Fibroblast of gingiva (primary cell): ENCODE measurements at places on chromosomes 6 and 20.
A peak's percentile ranks its signal among the peaks of the same experiment; 100 is the strongest.

DNA sequence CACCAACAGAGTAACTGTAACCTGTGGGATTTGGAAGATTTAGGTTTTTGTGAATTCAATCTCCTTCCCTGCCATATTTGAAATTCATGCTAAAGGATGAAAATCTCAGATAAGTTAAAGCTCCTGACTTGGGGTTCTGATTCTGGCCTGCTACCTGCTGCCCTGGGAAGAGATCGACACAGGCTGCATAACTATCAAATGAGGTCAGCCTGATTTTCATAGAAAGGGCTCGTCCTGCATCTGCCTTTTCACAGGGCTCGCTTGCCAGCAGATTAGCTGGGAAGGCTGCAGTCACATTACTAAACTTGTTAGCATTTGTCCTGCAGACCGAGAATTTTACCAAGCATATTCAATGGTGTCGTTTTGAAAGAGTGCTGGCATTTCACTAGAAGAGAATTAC is 14.6 kb downstream of the GCLC start:
- DNase-seq, result no peak

DNA sequence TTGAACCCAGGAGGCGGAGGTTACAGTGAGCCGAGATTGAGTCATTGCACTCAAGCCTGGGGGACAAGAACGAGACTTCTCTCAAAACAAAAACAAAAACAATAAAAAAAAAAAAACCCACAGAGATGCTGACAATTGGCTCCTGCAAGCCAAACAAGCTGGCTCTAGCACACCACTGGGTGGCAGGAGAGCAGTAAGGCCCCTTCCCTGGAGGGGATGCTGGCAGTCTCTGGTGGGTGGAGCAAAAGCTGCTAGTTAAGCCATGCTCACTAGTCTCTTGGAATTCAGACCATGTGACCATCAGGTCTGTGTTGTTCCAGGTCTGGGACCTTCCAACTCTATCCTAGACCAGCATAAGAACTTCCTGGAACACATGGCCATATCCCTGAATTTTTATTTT is 18.9 kb upstream of the DSN1 start:
- peak; percentile 61 for DNase-seq

DNA sequence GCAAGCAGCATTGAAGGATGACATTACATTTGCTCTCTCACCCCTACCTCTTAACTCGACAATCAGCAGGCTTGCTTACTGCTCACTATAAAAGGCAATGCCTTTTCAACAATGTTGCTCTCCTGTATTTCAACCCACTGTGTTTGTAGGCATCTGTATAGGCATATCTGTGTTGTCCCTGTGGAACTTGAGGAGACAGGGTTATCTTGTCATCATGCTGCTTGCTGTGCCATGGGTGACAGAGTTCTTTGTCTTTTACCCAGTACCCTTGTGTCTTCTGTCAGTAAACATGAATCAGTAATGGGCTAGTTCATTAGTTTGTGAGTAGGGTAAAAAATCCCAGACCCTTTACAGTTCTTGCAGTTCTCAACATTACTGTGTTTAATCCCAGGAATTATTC is 25.2 kb downstream of the PHF3 start:
- no peak for DNase-seq

GRCh38 chr20:646107-646867 is 6.7 kb downstream of the SRXN1 start:
- DNase-seq, result no peak

DNA sequence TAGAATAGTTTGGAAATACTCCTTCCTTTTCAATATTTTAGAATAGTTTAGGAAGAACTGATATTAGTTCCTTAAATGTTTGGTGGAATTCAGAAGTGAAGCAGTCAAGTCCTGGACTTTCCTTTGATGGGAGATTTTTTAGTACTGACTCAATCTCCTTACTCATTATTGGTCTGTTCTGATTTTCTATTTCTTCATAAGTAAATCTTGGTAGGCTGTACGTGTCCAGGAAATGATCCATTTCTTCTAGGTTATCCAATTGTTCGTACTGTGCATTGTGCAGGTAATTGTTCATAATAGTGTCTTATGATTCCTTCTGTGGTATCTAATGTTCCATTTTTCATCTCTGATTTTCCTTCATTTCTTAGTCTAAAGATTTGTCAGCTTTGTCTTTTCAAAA is 138.9 kb downstream of the SYCP2 start:
- DNase-seq, result no peak

GRCh38 chr6:160198606-160199211 is 59.9 kb downstream of the SLC22A2 start:
- no peak for DNase-seq

DNA sequence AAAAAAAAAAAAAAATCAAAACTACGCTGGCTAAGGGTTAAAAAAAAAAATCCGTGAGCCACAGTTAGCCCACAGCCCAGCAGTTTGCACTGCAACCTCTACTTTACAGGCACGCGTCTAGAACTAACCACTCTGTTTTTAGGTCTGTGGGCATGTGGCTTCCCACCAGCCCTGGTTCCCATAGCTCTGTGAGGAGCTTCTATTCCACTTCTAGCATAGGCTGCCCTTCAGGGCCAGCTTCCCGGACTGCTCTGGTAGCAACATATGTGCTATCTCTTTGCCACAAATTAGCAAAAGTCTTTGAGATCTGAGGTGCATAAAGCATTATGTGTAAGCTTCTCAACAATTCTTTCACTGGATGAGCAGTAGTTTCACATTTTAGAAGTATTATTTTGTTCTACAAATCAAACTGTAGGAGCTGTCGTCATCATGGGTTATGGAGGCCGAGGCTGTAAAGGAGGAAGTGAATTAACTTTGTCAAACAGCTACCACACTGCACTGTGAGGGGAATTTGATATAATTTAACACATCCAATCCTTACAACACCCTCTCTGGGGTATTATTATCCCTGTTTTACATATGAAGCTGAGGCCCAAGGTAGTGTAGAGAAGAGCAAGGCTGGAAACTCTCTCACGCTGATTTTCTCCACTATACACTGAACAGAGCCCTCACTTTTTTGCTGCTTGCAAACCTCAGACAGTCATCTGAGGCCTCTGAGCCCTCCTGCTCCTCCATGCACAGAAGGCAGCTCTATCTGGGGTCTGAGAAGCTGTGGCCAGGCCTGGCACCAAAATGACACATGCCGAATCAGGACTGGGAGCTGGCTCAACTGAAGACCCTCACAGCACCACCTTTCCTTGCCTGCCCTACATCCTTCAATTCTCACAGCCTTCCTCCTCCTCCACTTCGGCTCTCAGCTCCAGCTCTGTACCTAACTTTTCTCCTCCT is 35.4 kb downstream of the MAN1A1 start:
- DNase-seq, result no peak

DNA sequence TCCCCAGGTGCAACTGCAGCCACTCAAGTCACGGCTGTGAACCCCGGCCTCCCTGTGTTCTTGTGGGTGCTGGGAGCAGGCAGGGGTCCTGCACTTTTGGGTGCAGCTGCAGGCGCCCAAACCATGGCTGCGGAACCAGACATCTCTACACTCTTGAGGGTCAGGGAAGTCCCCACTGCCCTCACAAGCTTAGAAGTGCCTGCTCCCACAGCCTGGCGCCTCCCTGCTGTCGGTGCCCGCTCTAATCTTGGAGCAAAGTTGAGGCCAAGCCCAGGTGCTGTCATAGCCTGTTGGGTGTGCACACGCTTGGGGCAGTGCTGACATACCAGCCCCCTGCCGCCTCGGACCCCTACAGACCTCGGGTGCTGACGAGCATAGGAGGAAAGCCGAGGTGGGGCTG is 6.2 kb downstream of the DEFB132 start:
- DNase-seq, result no peak

- DNase-seq, result no peak
These were observed 64.9 kb upstream of the CITED2 start for GRCh38 chr6:139439349-139439748.

- no peak for DNase-seq
These were observed 3.1 kb downstream of the RAET1G start for GRCh38 chr6:149919834-149920225.

DNA sequence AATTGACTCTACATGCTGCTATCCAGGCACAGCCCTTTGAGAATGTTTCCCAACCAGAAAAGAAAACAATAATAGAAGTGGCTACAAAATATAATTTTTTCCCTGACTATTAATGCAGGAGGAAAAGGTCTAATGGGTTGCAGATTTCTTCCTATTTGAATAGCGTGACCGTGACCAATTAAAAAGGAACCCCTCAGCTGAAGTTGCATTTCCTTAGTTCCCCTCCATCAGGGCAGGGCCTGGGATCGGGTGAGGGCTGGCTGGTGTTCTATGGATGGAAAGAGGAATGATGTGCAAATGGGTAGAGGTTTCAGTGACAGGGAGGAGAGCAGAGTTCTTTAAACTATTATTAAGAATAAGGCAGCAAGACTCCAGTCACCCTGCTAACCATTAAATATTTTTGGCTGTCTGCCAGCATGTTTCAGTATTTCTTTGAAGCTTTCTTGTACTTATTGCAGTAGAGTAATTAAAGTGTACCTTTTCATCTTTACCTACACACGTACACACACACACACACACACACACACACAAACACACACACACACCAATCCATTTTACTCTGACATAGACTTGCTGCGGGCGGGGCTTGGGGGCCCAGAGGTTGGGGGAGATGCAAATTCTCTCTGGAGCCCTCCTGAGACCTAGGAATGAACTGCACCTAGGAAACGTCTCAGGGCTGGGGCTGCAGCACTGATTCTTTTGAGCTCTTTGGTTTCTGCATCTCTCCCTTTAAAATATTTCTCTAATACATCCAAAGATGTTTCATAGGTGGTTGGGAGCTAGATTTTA is 154.8 kb upstream of the SLC35B3 start:
- no peak for DNase-seq

GRCh38 chr6:67237277-67237676 is 1397.8 kb upstream of the ADGRB3 start:
- no peak for DNase-seq

- DNase-seq, result no peak
These were observed 374.0 kb downstream of the HDGFL1 start for GRCh38 chr6:22943327-22943726.
